ENCODE measurements at places on chromosomes 5 and 9.

DNA sequence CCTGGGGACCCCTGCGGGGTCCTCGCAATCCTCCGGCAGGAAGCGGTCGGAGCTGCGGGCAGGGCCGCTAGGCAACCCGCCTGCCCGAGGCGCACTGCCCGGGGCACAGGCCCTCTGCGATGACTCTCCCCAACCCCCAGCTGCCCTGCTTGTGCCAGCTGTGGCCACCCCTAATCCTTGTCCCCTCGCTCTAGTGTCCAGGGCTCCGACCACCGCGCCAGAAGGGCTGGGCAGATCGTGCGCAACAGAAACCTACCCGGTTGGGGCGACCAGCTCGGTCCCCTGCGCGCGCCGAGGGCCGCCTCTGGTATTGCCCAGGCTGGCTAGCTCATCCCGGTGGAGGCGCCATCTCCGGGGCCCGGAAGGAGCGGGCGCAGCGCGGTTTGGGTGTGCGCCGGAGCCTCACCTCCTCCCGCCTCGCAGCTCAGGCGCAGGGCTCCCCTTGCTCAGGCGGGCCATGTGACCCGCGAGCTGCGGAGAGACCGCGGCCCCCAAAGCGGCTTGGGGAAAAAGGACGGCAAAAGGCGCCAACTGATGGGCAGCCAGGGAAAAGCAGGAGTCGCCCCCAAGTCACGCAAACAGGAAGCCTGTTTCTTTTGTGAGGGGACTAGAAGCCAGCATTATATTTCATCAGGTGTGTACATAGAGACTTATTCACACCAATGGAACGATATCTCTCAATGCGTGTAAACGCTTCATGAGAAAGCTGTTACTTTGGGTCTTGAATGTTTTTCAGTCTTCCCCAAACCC lies 46.8 kb upstream of the RNF20 start:
- DNase-seq, result no peak

GRCh38 chr9:90121762-90122161 lies 517.0 kb downstream of the GADD45G start:
- no peak for DNase-seq

GRCh38 chr9:137550231-137550621 lies at the start of gene PNPLA7:
Gene PNPLA7, minus strand, starts transcription at chr9:137550402. Its CDS starts 205 bp downstream, at chr9:137550197.
- DNase-seq, result peak; percentile 69

DNA sequence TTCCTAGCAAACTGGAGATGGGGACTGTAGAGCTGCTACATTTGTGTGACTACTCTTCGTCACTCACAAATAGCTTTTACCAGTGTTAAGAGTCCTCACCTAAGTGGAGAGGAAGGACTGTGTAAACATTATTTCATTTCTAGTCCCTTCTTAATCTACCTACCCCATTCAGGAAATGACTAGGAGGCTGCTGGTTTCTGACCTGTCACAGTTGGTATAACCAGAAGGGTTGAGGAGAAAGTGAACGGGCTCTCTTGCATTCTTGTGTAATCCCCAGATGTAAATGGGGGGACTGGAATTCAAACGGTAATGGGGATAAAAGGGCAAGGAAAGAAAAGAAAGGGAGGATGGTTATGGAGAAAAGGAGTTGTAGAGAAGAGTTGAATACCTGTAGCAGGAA lies 35.4 kb upstream of the BNIP1 start:
- DNase-seq, result no peak

DNA sequence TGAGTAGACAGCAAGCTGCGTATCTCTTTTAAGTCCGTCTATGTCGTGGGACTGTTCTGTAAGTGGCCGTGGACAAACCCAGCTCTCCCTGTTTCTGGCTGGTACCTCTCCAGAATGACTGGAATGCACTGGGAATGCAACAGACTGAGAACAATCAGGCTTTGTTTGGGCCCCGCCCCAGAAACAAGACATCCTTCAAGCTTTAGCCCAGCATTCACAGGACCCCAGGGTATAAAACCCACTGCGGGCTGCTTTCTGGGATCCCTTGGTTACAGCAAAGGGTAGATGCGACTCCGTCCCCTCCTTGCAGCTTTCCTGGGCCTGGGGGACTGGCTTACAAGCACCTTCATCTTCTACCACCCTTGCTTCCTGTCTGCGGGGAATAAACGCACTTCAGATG lies 45.6 kb upstream of the SPTLC1 start:
- DNase-seq, result no peak

DNA sequence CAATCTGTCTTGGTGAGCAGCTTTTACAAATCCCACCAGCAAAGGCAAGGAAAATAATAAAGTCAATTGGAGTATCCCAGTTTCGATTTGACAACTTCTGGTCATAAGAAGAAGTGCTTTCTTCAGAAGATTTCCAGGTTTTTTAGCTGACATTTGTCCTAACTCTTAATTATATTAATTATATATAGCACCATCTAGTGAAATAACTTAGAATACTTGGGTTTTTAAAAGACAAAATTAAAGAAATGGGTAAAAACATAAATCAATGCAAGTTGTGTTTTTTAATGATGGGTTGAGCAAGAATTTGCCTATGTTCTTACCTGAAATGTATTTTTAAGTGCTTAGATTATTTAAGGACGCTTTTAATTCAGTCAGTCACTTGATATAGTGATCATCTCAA lies 421.8 kb downstream of the ACTL7B start:
- no peak for DNase-seq

DNA sequence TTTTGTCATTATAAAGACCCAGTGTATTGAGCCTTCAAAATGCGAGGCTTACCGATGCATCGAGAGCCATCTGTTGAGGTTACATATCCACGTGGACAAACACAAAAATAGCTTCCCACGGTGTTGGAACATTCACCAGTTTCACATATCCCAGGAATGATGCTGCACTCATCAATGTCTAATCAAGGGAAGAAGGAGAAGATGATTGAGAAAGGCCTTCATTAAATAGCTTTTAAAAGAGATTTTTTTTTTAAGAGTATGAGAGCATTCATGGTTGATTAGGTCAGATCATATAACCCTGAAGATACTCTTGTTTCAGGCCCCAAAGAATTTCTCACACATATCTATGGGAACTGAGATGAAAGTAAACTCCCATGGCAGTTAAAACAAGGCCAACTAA lies 129.4 kb downstream of the FBN2 start:
- no peak for DNase-seq

- DNase-seq, result no peak
Observed at GRCh38 chr5:58868931-58869330, 286.1 kb downstream of the RAB3C start.

- DNase-seq, result no peak
Observed at GRCh38 chr9:7360513-7360912, 439.1 kb downstream of the DMAC1 start.

GRCh38 chr9:130927995-130928900 lies 10.8 kb downstream of the FIBCD1 start:
- DNase-seq, result no peak

- no peak for DNase-seq
Observed at GRCh38 chr5:107554776-107555424, 115.8 kb downstream of the EFNA5 start.

- DNase-seq, result no peak
Observed at GRCh38 chr5:88142636-88142885, 126.1 kb downstream of the TMEM161B start.

DNA sequence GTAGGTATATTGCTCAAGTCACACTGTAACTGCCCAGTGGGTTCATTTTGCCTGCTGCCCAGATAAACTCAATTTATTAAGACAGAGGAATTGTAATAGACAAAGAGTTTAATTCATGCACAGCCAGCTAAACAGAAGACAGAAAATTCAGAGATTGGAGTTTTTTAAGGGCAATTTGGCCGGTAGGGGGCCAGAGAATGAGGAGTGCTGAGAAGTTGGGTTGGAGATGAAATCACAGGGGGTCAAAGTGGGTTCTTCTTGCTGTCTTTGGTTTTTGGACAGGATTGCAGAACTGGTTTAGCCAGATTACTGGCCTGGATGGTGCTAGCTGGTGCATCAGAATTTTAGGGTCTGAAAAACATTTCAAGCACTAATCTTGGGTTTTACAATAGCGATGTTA lies 20.7 kb upstream of the IL33 start:
- no peak for DNase-seq

DNA sequence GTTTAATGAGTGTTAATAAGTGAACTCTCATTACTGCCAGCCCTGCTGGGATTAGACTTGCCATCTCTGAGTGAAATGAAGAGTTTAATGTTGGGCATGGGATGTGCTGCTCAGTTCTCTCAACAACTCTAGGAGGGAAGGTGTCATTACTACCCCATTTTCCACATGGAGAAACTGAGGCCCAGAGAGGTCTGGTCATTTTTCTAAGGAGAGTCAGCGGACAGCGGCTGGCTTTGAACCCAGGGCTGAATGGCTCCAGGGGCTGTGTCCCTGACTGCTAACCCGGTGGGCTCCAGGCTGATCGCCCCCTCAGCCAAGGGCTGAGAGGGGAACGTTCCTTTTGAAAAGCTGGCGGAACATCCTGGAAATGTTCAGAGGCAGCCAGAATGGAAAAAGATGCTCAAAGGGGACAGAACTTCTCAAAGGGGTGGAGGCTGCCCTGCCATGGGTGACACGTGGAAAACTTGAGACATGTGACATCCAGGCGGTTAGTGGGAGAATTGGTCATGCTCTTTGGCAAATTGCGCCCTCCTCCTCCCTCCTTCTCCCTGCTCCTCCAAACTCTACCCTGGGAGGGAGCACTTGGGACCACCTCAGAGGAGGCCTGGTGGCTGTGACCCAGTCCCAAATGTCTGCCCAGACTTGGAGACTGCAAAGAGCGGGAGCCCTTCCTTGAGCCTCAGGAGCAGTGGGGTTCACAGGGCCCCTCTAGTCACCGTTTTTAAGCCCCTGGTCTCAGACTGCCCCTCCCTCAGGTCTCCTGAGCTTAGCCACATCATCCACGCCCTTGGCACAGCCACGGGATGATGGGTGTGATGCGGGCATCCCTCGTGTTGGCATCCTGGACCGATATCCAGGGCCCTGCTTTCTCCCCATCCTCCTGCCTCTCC lies 28.7 kb downstream of the DNM1 start:
- DNase-seq, result no peak

GRCh38 chr9:132094314-132094791 lies 14.7 kb upstream of the MED27 start:
- no peak for DNase-seq

GRCh38 chr5:19891658-19892057 lies 96.3 kb downstream of the CDH18 start:
- no peak for DNase-seq

DNA sequence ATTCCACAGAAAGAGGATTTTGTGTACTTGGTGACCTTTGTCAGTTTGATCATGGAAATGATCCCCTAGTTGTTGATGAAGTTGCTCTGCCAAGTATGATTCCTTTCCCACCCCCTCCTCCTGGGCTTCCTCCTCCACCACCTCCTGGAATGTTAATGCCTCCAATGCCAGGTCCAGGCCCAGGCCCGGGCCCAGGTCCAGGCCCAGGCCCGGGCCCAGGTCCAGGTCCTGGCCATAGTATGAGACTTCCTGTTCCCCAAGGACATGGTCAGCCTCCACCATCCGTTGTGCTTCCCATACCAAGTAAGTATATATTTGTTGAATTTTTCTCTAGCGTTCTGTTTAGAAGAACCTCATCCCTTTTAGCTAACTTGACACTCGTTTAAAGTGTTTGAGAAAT lies 30.0 kb downstream of the RBM27 start:
- DNase-seq, result no peak

GRCh38 chr9:136117291-136117915 lies 1.3 kb downstream of the TMEM250 start:
- DNase-seq, result no peak

- DNase-seq, result no peak
Observed at GRCh38 chr5:44443172-44443571, 54.0 kb upstream of the FGF10 start.

DNA sequence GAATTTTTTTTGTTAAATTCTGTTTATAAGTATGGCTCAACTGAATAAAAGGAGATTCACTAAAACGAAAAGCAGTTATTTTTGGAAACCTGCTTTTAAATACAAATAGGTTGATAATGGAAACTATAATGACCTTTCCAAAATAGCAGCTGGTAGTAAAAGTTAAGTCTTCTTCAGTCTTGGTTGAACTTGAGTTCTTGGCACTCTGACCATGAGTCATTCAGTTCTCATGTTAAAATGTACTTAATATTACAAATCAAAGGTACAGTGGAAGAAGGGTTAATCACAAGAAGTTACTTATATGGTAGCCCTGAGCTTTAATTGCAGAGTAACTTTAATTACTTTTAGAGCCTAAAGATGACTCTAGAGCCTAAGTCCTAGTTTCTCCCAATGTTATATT lies 62.1 kb downstream of the KLF9 start:
- no peak for DNase-seq

- DNase-seq, result no peak
Observed at GRCh38 chr9:105241356-105242043, 3.0 kb upstream of the SLC44A1 start.

DNA sequence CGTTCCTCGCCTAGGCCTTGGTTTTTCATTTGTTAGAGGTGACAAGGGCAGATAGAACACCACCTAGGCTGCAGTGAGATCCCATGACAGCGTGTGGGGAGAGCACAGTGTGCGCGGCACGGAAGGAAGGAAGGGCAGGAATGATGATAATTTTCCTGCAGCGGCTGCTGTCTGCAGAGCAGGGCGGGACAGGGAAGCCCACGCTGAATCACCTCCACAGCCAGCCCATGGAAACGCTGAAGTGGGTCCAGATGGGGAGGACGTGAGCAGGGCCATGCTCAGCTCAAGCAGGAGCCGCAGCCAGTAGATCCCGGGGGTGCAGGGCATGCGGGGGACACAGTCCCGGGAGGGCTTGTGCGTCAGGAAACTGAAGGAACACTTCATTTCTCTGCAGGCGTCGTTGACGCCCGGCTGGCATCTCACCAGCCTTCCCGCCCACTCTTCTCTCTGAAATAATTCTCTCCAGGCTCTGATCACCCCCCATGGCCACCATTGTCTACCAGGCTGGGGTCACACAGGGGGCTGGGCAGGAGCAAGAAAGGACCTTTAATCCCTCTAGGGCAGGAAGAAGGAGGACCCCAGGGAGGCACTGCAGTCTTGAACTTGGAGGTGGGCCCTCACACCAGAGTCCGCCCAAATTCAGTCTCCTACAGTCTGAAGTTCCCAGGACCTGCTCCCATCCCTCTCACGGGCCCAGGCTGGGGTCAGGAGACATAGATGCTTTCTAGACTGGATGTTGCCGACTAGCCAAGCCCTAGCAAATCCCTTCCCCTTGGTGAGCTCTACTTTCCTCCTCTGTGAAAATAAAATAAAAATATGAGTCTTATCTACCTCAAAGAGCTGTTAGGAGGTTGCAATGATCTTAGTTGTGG lies 20.9 kb upstream of the SYNPO start:
- no peak for DNase-seq

DNA sequence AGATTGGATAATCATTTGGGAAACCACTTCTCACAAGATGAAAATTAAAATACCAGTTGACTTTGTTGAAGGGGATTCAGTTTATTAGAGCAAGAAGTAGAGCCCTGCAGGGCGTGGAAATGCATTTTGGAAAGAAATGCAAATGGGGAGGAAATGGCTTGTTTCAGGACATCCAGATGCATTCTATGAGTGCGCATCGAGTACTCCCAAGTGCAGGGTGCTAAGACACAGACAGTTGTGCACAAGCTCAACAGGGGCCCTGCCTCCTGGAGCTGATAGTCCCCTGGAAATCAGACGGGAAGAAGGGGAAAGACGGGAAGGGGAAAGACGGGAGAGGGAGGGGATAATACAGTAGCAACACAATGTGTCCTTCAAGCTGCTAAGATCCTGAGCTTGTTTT lies 64.0 kb downstream of the NSUN2 start:
- DNase-seq, result no peak

Data from naive B cell (primary cell).